Peyer's patch (tissue), 4 donors: ENCODE measurements at places on chromosomes 3 and 15.
A peak's percentile ranks its signal among the peaks of the same experiment; 100 is the strongest.

DNA sequence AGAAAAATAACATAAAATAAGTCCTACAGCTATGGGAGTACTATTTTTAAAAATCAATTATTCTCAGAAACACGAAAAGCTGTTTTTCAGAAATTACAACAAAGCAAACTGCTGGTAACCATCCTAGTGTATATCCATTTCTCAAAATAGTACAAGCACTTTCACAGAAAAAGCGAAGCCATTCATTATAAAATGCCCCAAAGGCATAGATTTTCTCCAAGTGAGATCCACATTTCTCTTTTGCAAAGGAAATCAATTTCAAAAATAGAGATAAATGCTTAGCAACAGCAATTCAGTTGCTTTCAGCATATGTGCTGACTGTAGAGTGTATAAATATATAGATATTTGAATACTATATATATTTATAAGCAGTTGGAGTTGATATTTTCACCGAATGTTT, 1266.3 kb downstream of the SI start:
- no peak for DNase-seq

GRCh38 chr15:38593524-38593923, 28.9 kb upstream of the RASGRP1 start:
- no peak for DNase-seq

DNA sequence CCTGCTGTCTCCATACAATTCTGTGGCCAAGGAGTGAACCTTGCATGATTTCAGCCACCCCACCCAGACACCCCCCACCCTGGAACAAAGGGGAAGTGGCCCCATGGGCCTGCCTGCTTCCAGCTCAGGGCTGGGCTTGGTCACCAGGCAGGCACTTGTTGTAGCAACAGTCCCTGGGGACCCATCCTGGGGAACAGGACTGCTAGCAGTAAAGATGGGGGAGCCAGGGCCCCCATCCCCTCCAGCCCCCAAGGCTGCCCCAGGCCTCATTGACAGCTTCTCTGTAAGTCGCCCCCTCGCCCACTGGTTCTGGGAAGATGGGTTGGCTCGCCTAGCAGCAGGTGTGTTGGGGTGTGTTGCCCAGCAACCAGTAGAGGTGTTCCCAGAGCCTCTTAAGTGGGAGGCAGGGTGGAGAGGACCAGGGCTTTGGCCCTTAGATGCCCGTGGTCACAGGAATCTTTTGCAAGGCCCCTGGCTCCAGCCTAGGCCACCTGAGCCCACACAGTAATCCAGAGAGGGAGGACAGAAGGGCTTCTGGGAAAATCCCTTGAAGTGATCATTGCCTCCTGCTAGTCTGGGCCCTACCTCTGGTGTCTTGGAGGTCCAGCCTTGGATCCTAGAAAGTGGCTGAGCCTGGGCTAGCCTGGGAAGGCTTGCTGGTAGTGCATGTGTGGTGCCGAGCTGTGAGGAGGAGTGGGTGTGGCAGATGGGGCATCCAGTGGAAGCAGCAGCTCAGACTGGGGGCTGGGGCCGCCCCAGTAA, 48.9 kb downstream of the CYP11A1 start:
- no peak for DNase-seq

- DNase-seq = peak; percentile 82
These were observed at the start of gene DIS3L for GRCh38 chr15:66293419-66294156. DIS3L (plus strand) TSS chr15:66293568; CDS start chr15:66293597, 29 bp downstream.

DNA sequence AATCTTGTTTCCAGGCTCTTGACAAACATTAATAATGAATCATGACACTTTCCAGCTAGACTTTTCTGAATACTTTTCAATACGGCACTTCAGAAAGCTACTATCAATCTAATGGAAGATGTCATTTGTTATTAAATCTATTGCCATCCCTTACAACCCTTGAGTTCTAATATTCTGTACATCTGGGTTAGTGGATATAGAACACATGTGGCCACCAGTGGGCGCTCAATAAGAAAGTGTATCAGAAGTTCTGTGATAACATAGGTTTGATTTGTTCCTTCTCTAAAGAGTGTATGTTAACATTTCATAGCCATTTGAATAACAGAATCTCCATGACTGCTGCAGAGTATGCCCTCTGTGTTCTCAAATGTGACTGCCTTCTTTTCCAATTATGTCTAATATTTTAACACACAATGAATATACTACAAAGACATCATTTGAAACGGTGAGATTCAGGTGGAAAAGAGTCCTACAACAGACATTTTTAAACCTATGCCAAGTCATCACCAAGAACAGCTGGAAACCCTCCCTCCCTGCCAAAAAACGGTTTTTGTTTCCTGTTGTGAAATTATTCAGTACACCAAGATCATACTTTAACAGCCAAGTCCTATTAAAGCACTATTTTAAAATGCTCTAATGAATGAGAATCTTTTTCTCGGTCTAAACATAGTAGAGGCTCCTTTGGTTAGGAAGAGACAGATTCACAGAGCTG, 22.2 kb downstream of the ALDH1A2 start:
- no peak for DNase-seq

GRCh38 chr15:100115711-100116090, 226.1 kb downstream of the ADAMTS17 start:
- DNase-seq = no peak

GRCh38 chr3:8911781-8912180, 51.5 kb downstream of the RAD18 start:
- no peak for DNase-seq

GRCh38 chr3:114418724-114419543, 125.1 kb downstream of the TIGIT start:
- no peak for DNase-seq

DNA sequence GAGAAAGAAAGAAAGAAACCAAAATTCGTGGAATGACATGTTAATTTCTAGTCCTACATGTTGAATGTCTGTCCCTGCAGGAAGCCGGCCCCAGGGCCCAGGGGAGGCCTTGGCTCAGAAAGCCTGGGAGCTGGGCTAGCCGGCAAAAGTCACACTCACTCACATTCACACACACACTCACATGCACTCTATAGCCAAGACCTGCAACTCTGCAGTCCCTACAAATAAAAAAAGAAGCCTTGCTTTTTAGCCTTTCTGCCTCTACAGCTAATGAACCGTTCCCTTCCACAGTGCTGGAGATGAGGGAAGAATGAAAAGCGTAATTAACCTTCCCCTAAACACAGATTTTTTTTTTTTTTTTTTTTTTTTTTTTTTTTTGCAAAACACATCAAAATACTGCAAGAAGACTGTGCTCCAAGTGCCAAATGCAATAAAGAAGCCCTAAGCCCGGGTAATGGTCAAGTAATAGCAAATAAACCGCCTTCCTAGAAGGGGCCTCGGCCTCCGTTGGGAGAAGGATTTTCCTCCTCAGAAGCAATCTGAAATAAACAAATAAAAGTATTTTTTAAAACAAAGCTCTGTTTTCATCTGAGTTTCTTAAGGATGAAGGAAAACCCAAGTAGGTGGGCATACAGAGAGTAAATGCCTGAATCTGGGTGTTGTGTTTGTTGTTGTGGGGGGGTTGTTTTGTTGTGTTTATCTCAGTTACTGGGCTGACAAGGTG, 4.3 kb downstream of the MECOM start:
- DNase-seq = no peak
